ENCODE measurements at places on chromosomes 11 and 22. TPM values are rescaled to one million over a fixed set of nuclear protein-coding genes. Genes with fewer than 3 reads are reported as not detected.

GRCh38 chr22:37219533-37219932, 7.3 kb upstream of the SSTR3 start:
- DNase-seq, result no peak

DNA sequence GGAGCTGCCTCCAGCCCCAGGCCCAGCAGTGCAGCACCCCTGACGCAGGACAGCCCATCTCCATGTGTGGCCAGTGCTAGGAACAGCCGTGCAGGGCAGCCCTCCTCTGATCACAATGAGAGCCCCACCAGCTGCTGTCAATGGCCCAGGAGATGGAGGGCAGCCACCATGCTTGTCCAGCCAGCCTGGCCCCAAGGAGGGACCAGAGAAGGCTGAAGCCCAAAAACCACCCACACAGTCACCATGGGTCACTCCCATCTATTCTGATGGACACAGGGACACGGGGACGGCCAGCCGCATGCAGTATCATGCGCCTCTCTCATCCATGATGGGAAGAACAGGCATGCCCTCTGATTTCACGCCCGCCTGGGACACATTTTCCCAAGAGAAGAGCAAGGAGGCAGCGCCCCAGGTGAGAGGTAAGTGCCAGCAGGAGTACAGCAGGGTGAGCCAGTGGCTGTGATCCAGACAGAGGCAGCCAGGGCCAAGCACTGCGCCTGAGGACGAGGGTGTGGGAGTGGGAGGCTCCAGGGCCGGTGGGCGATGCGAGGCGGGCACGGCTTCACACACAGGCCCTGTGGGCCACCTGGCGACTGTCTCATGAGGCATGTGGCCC, 33.6 kb upstream of the GNB1L start:
- DNase-seq, result peak; percentile 39

The NCR3LG1 gene
- 3.2 TPM for total RNA-seq

GRCh38 chr11:84430661-84431060, 1144.5 kb upstream of the CCDC90B start:
- no peak for DNase-seq

DNA sequence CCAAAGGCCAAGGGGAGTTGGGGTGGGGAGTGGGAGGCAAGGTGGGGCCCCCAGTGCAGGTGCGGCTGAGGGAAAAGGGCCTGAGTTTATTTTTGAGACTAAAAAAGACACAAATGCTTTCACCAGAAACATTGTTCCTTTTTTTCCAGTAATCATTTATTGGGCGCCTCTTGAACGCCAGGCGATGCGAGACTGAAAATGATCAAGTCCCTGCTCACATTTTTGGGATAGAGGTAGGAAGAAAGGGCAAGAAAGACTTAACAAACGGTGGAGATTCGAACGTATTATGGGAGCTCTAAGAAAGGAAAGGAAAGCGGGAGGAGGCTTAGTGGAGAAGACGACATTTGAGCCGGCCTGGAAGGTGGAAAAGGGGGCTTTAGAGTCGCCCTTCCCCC, 796 bp upstream of the SF3B2 start:
- DNase-seq, result no peak

All from aorta (tissue), 5 donors.